Thoracic aorta (tissue), 2 donors: ENCODE measurements at places on chromosomes 3 and 15.

GRCh38 chr3:129586746-129587430 lies 19.6 kb downstream of the PLXND1 start:
- DNase-seq = no peak

- no peak for DNase-seq
Measured at GRCh38 chr3:14231998-14232501, 53.4 kb downstream of the LSM3 start.

- no peak for DNase-seq
Measured at GRCh38 chr3:10729439-10729838, 86.6 kb upstream of the SLC6A11 start.

DNA sequence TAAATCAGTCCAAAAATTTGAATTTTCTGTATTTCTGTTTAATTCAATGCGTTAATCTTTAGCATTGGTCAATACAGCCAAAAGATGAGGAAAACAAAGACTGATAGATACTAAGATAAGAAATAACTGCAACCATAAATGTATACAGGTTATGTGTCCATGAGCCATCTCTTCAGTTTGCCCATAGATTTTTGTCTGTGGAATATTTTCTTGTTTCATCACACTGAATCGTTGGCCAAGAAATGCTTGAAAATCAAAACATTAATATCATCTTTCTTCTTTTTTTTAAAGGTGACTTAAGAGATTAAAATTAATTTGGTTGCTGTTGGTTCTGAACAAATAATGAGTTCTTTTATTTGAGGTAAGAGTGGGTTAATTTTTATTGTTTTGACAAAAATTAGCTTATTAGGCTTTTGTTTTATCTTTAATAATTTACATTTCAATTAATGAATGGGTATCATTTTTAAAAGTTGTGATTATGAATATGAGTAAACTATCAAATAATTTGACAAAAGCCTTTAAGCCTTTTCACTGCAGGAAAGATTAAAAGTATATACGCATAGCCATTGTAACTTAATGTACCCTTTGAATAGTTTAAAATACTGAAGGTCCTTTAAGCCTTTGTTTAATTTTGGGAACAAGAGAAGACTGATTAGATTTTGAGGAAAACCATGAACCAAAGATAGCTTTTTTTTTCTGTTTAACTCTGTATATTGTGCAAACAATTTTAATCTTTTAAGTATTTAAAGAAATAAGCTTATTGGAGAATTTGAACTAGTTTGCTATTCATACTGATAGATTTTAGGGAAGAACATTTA lies 14.7 kb upstream of the CHD2 start:
- no peak for DNase-seq

DNA sequence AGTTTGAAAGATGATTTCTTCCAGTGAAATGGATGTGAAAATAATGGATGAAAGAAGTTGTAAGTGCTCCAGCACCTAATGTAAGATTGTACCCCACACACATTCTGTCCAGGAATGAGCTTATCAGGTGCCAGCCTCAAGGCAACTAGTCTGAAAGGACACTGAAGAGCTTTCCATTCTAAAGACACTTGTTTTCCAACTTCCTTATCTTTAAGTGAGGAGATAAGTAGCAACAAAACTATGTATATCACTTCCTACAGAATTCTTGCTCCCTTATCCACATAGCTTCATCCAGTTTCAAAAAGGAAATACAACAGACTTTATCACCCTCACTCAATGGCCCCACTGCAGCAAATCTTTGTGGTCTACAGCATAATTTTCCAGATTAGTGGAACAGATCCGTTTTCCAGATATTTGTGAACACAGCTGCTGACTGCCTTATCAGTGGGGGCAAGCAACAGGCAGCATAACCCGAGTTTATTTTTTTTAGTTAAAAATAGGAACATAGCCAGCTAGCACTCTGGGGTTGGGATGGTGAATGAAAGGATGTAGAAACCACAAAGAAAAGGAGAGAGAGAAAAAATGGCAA lies 60.6 kb downstream of the CD200R1L start:
- no peak for DNase-seq

DNA sequence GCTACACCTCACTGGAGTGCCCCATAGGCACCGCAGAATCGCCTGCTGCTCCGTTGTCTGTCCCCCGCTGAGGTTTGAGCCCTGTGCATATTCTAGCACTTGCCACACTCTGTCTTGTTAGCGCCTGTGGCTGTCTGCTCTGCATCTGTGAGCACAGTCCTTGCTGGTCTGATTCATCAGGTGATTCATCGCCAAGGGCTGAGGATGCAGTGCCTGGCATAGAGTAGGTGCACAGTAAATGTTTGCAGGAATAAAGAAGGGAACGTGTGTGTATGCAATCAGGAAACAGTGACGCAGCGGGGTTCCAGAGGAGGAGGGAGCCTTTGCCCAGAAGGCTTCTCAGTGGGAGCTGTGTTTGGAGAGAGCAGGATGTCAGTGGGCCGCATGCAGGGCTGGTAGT lies 124.0 kb upstream of the PLXNA1 start:
- no peak for DNase-seq
